Hippocampal formation (tissue), 2 donors: ENCODE measurements at places on chromosomes 12 and 14.

DNA sequence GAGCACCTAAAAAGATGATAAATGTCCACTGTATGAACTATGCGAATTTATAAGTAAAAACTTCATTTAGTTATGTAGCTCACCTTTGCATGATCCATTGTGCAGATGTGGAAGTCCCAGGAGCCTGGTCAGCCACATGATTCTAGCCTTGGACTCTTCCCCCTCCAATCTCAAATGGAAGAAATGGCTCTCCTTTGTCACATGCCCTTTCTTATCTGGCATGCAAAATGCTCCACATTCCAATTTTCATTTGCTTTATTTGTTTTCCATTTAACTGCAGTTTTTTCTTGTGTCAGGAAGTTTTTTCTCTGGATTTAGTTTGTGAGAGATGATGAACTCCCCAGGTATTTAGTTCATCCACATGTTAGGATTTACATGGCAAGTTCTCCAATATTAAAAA lies 73.8 kb downstream of the DYRK2 start:
- DNase-seq, result no peak

- no peak for DNase-seq
These were observed 459.0 kb downstream of the DPF3 start for GRCh38 chr14:72434856-72435255.

DNA sequence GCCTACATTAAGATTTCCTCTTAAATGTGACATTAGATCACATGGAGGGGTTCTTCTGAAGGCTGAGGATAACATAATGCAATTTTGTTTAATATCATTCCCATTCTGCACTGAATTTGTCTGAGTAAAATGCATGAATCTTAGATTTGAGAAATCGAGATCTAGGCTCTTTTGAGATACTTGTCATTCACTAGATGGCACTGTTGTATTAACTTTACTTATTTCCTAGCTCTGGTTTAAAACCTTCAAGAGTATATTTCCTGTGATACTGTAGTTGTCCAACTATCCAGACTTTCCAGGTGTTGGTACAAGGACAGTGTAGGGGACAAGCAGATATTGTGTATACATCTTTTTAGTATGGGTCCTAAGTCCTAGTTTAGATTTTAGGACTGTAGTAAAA lies 91.7 kb upstream of the SEL1L start:
- DNase-seq, result no peak

DNA sequence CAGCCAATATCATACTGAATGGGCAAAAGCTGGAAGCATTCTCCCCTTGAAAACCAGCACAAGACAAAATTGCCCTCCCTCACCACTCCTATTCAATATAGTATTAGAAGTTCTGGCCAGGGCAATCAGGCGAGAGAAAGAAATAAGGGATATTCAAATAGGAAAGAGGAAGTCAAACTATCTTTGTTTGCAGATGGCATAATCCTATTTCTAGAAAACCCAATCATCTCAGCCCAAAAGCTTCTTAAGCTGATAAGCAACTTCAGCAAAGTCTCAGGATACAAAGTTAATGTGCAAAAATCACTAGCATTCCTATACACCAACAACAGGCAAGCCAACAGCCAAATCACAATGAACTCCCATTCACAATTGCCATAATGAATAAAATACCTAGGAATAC lies 21.0 kb upstream of the ANP32D start:
- DNase-seq, result no peak

- DNase-seq, result no peak
These were observed 1.9 kb upstream of the HOXC5 start for GRCh38 chr12:54030889-54031471.

DNA sequence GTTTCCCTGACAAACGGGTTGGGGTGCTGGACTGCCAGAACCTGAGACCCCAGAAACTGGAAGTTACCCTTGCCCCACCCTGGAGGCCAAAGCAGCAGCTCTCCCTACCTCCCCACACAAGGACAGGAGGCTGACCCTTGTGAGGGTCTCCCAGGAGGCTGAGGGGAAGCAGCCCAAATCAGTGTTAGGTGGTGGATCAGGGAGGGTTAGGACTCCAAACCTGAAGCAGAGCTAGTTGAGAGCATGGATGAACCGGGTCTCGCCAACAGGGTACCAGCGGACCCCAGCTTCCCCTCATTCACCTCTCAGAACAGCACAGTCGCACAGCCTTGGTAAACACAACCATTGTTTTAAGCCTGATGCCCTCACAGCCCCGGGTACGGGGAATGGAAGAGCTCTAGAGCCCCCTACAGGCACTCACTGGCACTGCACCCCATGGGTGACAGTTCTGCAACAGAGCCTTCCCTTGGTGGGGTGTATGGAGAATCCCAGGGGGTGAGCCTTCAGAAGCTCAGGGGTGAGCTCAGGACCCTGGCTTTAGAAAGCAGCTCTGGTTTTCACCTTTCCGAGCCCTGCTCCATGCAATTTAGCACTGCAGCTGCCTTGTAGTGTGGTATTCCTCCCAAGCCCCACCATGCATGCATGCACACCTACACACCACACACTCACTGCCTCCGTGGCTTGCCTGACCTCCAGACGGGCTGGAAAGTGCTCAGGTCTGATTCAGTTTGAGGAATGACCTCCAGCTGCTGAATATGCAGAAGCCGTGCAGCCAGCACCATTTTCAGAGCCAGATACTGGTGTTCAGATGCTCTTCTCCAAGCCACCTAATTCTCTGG lies 11.2 kb downstream of the ESRRB start:
- peak; percentile 66 for DNase-seq

DNA sequence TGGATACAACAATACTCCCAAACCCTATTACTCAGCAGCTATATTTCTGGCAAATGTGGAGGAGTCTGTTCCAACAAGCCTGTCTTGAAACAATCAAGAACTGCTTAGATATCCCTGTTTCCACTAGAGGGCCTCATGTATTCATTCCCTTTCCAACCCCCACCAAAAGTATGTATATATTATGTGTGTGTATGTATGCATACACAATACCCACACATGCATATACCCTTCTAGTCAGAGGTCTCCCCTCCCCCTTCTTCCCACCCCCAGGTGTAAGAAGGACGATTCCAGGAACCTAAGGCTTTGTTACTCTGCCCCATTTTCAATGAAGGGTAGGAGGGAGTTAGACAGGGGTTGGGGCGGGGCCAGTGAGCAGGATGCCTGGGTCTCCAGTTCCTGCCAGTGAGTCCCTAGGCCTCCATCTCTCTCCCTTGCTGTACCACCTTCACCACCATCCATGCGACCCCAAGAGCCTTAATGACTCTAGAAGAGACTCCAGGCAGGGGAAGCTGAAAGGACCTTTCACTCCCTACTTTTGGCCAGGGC lies at the start of gene DGKA:
TSS of gene DGKA (plus strand) at position 392 of the 546 bp plus-strand sequence. CDS start 5,342 bp downstream, outside the sequence.
- DNase-seq, result no peak

DNA sequence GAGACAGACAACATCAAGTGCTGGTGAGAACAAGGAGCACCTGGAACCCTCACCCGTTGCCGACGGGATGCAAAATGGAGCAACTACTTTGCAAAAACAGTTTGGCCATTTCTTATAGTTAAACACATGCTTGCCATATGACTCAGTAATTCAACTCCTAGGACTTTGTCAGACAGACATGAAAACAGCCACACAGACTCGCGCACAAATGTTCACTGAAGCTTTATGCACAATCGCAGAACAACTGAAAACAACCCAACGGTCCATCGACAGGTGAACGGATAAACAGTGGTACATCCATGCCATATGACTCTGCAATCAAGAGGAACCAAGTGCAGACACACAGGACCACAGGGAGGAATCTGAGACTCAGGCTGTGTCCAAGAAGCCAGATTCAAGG lies 30.8 kb downstream of the NCOR2 start:
- DNase-seq, result no peak

DNA sequence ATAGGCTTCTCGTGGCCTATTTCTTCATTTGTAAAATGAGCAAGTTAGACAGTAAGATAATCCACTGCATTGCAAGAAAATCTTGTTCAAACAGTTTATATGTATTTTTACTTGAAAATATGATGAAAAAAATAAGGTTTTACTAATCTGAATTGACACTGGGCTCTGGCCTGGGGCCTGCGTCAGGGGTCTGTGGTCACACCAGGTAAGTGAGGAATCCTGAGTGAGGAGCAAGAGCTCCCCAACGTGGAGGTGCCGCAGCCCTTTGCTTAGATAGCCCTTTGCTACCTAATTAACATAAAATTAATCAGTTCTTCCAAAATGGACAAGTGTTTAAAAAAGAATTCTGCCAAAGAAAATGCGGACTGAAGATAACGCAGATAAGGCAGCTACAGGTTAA lies 39.1 kb upstream of the STAB2 start:
- no peak for DNase-seq

DNA sequence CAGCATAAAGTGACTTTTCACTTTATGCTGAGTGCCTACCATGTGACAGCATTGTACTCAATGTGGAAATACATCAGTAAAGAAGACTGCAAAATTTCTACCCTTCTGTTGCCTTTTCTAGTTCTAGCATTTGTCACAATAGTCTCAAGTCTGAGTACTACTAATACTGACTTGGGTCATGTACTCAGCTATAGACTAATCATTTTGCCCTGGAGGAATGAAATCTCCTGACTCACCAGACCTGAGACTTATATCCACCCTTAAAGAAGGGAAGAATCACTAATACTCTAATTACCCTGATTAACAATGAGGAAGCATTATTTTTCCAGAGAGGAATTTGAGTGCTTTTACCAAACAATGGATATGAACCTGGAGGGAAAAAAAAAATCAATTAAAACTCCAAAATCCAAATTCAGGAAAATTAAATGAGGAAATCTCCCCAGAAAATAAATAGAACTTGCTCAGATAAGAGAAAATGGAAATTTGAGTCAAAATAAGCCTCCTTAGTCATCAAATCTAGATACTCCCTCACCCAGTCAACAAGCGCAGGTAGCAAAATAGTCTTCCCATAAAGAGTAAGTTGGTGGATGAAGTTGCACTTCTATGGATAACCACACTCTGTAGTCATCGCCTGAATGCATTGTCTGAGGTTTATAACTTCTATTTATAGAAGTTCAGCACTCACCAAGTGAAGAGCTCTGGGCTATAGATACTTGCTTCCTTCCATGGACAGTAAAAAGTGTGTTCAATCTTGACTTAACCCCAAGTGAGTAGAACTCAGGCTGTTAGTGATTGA lies 386.6 kb downstream of the SYT1 start:
- DNase-seq, result no peak

GRCh38 chr14:69327507-69327906 lies 67.5 kb downstream of the GALNT16 start:
- no peak for DNase-seq

DNA sequence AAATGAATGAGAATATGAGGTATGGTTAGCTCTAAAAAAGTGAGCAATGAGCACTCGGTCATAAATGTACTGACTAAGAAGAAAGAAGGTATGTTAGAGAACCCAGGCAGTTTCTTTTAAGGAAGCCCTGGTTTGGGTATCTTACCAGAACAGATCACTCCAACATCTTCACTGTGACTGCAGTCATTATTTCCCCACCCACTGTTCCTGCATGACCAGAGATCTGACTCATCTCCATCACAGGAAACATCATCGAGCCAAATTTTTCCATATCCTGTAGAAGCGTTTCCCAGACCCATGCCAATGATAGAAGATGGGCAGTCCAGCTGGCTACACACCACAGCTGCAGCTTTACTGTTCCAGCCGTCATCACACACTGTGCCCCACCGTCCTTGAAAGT lies 48.0 kb downstream of the CD163L1 start:
- DNase-seq, result no peak

GRCh38 chr12:55631733-55632132 lies 5.0 kb upstream of the OR10P1 start:
- no peak for DNase-seq

- no peak for DNase-seq
These were observed 13.6 kb upstream of the ETFBKMT start for GRCh38 chr12:31645924-31646323.

DNA sequence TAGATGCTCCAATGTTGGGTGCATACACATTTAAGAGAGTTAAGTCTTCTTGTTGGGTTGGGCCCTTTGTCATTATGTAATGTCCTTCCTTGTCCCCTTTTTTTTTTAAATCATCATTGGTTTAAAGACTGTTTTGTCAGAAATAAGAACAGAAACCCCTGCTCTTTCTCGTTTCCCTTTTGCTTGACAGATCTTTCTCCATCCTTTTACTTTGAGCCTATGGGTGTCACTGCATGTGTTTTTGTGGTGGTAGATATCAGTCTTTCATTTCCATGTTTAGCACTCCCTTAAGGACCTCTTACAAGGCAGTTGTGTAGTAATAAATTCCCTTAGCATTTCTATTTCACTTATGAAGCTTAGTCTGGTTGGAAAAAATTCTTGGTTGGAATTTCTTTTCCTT lies 47.4 kb downstream of the RTN1 start:
- DNase-seq, result no peak

- no peak for DNase-seq
These were observed 118.9 kb downstream of the SLC35F4 start for GRCh38 chr14:57747036-57747435.

DNA sequence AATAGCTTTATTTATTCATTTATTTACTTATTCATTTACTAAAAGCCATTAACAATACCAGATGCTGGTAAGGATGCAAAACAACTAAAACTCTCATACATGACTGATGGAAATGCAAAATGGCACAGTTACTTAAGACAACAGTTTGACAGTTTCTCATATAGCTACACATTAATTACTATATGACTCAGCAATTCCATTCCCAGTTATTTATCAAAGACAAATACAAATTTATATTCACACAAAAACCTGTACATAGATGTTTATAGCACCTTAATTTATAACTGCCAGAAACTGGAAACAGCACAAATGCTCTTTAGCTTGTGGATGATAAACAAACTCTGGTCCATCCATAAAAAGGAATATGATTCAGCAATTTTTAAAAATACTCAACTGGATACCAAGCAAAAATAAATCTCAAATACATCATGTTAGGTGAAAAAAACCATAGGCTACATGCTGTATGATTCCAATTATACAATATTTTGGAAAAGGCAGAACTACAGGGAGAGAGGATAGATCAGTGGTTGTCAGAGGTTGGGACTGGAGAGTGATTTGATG lies 37.9 kb upstream of the ST8SIA1 start:
- DNase-seq, result no peak

DNA sequence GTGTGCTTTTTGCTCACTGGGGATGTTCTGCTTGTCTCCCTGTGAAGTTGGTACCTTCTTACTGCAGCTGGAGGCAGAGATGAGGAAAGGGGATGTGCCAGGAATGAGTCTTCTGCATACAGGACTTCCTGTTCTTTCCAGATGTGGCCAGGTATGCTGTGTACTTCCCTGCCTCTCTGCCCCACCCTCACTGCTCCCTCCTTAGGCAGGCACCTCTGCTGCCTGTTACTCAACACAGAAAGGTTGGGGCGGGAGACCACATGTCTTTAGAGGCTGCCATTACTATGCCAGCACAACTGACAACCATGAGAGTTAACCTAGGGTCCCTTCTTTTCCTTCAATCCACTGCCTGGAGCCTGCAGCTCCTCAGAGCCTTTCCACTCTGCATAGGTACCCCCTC lies 2.0 kb upstream of the OAS3 start:
- no peak for DNase-seq
